ENCODE measurements at places on chromosomes 16 and 17.

DNA sequence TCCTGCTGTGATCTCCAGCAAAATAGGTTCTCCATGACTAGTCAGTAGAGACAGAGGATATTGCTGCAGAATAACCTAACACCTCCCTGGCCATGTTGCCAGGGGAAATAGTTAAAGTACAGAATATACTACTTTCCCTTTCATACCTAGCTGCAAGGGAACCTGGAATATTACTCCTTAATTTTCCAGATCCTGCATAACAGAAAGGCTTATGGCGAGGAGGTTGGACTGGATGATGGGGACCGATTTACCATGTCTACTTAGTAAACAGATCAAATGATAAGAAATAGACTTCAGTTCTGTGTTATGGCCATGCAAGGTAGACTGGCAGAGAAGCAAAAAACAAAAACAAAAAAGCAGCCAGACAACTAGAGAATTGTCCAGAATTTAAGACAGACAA lies 117.4 kb downstream of the MSI2 start:
- DNase-seq, result no peak

DNA sequence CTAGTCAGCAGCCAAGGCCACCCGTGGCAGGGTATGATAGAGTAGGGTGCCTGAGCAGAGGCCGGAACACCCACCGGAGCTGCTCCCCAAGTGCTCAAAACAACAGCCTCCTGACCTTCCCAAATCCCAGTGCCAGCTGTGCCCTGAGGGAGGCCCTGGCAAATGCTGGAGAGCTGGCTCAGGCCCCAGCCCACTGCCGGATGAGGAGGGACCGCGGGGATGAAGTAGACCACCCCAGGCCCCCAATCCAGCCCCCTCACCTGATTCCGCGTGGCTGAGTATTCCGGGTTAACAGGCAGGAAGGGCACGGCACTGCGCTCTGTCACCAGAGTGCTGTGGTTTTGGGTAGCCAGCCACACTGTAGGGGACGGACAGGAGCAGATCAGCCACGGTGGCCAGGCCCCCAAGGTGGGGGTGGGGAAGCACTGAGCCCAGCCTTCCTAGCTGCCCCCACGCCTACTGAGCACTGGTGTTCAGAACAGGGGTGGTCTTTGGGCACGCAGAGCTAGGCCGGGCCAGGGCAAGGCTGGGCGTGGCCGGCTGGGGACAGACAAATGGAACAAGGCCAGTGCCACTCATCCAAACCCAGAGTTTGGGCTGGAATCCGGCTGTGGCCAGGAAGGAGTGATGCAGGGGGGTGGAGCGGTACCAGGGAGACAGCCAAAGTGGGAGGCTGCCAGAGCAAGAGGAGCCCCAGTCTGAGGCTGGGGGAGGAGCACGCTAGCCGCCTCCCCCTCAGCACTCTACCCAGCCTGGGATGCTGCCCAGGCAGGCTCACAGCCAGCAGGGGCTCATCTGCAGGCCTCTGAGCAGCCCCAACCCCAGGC lies 9.1 kb downstream of the TP53I13 start:
- DNase-seq, result no peak

- no peak for DNase-seq
Observed at GRCh38 chr17:39205112-39205526, 5.0 kb downstream of the RPL19 start.

- no peak for DNase-seq
Observed at GRCh38 chr16:8727131-8727806, 52.9 kb downstream of the ABAT start.

GRCh38 chr17:10513299-10514067 lies 4.9 kb downstream of the MYH1 start:
- DNase-seq, result no peak

DNA sequence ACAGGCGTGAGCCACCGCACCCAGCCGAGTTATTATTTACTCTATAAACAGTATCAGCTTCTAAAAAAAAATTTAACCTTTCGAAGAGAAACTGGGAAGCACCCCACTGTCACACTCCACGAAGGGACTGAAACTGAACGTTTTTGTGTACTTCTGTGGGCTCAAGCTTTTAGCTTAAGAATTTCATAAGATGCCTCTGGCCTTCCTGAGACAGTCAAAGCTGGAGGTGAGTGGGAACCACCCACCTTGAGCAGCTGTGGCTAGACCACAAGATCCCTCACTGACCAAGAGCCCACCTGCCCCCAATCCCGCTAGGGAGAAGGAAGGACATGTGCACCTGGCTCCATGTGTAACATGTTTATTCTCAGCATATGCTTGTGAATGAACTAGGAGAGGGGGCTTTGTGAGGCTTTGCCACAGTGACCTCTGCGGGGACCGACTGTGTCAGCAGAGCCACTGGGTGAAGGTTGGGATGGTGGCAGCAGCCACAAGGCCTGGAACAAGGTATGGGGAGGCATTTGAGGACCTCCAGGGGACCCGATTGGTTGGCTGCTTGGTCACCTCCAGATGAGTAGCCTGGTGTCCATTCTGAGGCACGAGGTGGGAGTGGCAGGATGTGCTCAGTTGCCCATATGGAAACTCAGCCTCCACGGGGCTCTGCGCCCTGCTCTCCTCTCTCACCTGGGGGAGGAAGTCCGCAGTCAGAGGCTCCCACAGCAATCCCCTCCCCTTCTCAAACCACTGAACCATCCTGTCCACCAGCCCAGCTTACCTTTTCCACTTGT lies 4.8 kb downstream of the DPEP3 start:
- no peak for DNase-seq

DNA sequence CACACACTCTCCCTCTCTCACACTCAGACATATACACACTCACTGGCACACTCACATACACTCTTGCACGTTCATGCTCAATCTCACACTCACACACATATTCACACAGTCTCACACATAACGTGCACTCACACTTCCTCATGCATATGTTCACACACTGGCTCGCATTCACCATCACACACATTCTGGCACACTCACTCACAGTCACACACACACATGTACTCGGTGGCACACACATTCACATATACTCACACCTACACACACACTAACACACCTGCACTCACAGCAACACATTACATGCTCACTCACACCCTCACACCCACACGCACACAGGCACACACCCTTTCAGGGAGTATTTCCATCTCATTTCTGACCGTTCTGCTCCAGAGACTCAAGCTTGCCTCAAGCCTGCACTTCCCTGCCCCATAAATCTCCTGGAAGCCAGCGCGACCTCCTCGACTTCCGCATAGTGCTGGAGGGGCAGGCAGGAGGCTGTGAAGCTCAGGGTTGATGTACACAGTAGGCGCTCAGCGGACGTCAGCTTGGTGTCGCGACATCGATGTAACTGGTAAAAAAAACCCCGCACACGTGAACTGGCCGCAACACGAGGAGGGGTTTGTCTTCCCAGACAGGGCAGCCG lies 66.7 kb upstream of the FOXF1 start:
- DNase-seq, result no peak

DNA sequence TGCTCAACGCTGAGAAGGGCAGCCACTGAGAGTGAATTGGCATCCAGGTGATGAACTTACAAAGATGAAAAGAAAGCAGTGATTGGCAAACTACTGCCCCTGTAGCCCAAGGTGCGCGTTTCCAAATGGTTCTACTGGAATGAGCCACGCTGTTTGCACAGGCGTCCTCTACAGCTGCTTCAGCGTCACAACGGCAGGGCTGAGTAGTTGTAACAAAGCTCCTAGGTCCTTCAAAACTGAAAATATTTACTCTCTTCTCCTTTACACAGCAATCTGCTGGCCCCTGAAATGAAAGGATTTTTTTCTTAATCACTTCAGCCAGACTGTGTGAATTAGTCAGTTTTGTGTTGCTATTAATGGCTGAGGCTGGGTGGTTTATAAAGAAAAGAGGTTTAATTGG lies 107.2 kb upstream of the FOXF1 start:
- no peak for DNase-seq

GRCh38 chr17:82900741-82901140 lies 60.9 kb upstream of the ZNF750 start:
- no peak for DNase-seq

DNA sequence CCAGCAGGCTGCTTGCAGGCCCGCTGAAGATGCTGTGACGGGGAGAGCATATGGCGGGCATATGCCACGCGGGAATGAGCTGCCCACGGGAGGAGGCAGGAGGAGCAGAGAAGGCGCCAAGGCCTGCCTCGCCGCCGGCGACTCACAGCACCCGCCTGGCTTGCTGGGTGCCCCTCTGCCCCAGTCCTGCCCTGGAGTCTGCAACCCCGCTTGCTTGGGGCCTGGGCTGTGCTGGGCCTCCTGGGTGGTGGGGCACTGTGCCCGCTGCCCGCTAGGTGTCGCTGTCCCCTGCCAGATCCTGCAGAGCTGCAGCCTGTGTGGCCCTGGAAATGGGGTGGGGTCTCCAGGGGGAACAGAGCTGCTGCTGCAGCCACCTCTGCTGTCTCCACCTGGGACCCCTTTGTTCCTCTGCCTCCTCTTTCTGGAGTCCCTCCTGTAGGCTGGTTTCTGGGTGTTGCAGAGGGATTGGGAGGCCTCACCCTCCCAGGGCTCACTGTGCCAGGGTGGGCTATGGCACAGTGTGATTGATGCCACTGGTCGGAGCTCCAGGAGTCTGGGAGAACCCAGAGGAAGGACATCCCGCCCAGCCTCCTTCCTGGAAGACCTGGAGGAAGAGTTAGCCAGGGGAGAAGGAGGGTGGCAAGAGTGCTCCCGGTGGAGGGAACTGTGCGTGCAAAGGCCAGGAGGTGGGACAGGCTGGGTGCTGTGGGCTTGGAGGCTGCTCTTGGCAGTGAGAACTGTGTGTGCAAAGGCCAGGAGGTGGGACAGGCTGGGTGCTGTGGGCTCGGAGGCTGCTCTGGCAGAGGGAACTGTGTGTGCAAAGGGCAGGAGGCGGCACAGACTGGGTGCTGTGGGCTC lies 141.0 kb upstream of the CIBAR2 start:
- no peak for DNase-seq

DNA sequence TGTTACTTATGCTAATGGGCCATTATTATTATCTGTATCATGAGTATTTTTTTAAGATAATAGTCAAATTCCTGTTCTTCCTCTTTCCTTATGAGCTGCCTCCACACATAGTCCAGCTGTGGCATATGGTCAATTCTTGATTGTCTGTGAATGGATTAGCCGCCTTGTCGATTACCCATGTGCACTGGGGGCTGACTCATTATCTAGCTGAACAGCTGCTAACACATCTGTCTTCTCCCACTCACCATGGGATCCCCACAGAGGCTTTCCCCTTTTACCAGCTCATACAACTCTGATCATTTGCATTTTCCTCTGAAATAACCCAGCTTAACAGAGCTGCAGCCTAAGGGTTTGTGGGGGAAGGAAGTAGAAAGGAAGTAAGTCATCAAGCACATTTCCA lies 915.0 kb downstream of the CDH11 start:
- no peak for DNase-seq

- DNase-seq, result no peak
Observed at GRCh38 chr17:79500745-79501618, 109.9 kb downstream of the RBFOX3 start.

- DNase-seq, result no peak
Observed at GRCh38 chr17:12940699-12941098, 77.1 kb downstream of the ELAC2 start.

- DNase-seq, result no peak
Observed at GRCh38 chr17:82905130-82905529, 65.3 kb upstream of the ZNF750 start.

DNA sequence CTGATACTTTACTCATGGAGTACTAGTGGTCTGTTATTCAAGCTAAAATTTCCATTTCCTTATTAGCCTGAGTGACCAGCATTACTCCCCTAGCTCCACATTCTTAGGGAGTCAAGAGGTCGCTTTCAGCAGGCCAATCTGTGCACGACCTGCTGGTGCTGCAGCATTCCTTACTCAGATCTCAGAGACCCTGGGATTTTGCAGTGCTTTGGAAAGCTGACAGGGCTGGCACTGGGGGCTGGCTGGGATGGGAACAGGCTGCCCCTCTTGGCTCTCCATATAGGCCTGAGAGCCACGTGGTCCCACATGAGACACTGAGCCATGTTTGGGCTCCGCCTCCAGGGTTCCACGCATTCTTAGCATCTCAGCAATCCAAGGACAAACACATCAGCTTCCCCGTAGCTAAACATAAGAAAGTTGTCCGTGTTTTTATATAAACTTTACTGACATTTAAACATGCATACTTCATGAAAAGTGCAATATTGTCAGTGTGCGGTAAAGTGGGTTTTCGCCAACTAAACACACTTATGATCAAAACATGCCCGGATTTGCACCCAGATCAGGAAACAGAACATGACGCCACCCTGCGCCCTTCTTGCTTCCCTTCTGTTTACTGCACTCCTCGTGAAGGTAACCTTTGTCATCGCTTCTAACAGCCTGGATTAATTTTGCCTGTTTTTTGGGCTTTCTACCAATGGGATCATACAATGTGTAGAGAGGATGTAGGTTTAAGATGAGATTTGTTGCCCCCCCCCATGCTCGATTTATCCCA lies 254.5 kb upstream of the CACNG5 start:
- DNase-seq, result no peak

- DNase-seq, result no peak
Observed at GRCh38 chr17:78053777-78054468, 74.6 kb downstream of the TMC6 start.

DNA sequence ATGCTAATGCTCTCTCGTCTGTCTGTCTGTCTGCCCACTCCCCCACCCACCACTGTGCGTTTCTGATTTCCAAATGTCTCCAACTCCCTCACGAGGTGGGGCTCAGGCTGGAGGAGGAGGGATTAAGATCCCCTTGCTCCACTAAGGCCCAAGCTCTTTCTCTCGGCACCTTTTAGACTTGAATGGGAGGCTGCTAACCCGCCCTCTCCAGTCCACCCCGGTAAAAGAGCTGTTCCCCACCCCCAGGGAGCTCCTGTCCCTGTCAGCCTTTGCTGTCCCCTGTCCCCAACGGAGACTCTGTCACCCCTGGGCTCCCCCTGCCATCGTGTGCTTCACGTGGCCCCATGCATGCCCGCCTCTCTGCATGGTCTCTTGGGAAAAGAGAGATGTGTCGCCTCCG lies 68.5 kb upstream of the PLCG2 start:
- no peak for DNase-seq

- no peak for DNase-seq
Observed at GRCh38 chr16:10333321-10334032, 52.4 kb upstream of the ATF7IP2 start.

- DNase-seq, result peak; percentile 77
Observed at GRCh38 chr16:30896889-30897733, 697 bp downstream of the CTF1 start.

- DNase-seq, result peak; percentile 89
Observed at GRCh38 chr16:4734730-4735535, 596 bp downstream of the DNAAF8 start.

- DNase-seq, result no peak
Observed at GRCh38 chr17:61755668-61756067, 107.7 kb downstream of the BRIP1 start.

DNA sequence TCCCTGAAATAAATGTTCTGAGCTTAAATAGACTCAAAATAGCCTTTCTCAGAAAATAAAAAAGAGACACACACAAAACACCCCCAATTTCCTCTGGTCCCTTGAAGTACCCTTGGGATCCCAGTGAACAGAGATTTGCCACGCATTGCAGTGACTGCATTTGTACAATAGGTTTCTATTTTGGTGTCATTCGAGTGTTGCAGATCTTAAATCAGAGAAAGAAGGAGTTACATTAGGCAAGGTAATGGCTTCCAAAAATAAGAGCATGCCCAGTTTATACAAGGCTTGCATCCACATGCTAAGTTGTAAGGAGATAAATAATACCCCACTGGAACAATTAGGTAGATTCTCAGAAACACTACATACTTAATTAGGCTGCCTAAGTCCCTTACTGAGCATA lies 2.2 kb downstream of the TOX3 start:
- DNase-seq, result no peak

Data from thoracic aorta (tissue), 2 donors.